ENCODE measurements at places on chromosomes 16 and 17.

DNA sequence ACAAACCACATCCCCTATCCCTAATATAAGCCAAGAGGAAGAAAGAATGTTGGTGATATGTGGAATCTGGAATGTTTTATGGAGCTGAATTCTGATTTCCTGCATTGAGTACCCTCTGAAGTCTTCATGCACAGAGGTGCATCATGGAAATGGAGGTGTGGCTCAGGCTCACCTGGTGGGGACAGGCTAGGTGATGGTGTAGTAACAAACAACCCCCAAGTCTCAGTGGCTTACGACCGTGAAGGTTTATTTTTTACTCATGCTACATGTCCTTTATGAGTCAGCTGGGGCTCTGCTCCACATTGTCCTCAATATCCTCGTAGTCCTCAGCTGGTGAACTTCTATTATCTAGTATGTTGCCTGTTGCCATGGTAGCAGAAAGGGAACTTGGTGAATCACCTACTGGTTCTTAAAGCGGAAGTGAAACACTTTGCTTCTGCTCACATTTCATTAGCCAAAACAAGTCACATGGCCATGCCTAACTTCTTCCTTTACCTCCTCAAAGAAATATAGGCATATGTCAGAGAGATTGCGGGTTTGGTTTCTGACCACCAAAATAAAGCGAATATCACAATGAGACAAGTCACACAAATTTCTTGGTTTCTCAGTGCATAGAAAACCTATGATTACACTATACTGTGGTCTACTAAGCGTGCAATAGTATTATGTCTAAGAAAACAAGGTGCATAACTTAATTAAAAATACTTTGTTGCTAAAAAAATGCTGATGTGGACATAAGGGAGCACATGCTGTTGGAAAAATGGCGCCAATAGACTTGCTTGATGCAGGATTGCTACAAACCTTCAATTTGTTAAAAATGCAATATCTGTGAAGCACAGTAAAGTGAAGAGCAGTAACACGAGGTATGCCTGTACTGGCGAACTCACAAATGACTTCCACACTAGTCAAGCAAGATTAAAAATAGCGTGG lies at the start of gene PMFBP1:
PMFBP1 (minus strand) TSS at position 51 of the 930 bp plus-strand sequence. CDS start 947 bp downstream, outside the sequence.
- peak; percentile 22 for DNase-seq

DNA sequence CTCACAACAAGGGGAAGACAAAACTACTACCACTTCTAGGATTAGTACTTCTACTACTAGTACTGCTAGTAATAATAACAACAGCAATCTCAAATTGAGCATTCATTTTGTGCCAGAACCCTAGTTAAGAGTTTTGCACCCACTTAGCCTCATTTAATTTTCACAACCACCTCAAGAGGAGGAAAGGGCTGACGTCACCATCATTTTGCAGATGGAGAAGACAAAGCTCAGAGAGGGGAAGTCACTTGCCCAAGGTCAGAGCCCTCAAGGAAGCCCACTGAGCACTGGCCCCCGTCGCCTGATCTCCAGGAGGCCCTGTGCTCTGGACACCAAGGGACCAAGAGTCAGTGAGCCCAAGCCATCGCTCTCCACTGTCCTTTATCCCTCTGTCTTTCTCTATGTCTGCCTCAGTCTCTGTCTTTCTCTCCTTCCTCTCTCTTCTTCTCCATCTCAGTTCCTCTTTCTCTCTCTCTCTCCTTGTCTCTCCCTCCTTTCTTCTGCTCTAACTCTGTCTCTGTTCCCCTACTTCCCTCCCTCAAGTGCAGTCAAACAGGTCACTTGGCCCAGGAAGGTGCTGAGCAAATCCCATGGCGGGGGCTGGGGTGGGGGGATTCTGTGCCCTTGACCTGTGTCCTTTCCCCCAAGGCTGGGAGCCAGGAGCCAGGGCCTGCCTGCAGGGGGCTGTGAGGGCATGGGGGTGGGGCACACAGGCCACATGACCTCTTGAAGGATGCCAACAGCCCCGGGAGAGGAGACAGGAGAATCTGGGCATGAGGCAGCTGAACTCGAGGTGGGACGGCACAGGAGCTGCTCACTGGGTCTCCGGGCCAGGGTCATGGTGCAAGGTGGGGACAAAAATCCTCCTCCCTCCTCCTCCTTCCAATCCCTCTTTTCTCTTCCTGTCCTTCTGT lies 11.2 kb upstream of the NGFR start:
- DNase-seq = no peak

- no peak for DNase-seq
These were observed 6.6 kb downstream of the MYH8 start for GRCh38 chr17:10415161-10415560.

DNA sequence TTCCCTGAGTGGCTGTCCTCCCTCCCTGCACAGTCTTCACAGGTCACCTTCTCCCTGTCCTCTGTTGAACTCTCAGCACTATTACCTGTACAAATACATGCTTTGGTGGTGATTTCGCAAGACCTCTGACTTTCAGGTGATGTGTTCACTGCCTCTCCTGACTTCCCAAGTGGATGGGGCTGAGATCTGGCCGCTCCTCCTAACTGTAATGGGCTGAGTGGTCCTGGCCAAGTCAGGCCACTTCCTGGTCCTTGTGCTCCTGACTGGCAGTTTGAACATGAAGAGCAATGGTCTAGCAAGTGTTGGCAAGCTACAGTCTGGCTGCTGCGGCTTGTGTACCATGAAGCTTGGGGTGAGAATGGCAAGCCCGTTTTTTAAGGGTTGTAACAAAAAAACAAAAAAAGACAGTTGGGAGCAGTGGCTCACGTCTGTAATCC lies 11.7 kb upstream of the TMED6 start:
- no peak for DNase-seq

GRCh38 chr16:17333229-17333628 lies 137.5 kb downstream of the XYLT1 start:
- DNase-seq = no peak

DNA sequence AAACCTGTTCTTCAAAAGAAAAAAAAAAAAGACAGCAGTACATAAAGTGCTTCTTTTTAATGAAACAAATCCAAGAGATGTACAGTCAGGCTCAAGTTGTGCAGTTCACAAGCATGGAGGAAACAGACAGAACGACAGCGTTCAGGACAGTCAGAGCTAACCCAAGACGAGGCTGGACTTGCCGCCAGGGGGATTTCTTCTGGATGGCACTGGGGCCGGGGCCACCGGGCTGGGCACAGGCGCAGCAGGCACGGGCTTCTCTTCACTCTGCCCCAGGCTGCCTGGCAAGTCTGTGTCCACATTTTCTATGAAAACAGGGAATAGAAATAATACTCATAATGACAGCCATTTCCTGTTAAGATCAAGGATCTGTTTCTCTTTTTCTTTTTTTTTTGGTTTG lies 4.4 kb upstream of the NT5C start:
- DNase-seq = no peak

- DNase-seq = no peak
These were observed 52.5 kb downstream of the CNOT1 start for GRCh38 chr16:58577141-58577540.

DNA sequence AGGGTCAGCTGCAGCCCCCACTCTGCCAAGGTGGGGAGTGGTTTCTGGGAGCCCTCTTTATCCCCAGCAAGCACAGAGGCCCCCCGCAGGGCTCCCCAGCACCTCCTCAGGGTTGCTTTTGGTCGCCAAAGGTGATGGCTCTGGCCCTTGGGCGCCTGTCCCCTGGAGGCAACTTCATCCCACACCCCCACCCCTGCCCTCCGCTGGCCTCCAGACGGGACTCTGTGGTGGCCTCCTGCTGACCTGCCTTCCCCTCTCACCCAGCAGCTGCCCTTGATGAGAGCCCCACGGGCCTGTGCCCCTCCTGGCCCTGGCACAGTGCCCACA lies 7.8 kb upstream of the RHOT2 start:
- no peak for DNase-seq

DNA sequence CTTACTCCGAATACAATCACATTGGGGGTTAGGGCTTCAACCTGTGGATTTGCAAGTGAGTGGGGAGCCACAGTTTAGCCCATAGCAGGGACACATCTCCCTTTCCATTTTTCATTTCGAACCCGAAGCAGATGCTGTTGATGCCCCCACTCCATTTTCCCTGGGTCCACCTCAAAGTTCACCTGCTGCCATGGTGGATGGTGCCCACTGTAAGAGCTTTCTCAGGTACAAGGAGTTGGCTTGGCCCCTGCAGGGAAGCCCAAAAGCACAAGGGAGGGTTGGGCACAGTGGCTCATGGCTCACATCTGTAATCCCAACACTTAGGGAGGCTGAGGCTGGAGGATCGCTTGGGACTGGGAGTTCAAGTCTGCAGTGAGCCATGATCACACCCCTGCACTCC lies 51.8 kb downstream of the SNX20 start:
- no peak for DNase-seq

DNA sequence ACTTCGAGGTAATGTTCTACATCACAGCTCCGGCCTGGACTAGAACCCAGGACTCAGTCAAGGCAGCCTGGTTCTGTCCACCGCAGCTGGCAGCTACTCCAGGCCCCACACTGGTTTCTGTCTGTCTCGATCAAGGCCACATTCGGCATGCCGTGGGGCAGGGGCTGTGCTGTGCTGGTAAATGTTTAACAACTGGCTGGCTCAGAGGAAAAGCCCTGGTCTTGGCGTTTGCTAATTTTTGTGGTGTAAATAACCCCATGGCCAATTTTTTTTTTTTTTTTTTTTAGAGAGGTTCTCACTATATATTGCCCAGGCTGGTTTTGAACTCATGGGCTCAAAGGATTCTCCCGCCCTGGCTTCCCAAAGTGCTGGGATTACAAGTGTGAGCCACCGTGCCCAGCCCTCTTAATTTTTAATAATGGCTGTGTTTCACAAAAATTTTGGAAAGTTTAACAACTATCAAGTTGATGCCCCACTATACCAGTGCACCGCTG lies 328 bp upstream of the DRC7 start:
- DNase-seq = no peak

DNA sequence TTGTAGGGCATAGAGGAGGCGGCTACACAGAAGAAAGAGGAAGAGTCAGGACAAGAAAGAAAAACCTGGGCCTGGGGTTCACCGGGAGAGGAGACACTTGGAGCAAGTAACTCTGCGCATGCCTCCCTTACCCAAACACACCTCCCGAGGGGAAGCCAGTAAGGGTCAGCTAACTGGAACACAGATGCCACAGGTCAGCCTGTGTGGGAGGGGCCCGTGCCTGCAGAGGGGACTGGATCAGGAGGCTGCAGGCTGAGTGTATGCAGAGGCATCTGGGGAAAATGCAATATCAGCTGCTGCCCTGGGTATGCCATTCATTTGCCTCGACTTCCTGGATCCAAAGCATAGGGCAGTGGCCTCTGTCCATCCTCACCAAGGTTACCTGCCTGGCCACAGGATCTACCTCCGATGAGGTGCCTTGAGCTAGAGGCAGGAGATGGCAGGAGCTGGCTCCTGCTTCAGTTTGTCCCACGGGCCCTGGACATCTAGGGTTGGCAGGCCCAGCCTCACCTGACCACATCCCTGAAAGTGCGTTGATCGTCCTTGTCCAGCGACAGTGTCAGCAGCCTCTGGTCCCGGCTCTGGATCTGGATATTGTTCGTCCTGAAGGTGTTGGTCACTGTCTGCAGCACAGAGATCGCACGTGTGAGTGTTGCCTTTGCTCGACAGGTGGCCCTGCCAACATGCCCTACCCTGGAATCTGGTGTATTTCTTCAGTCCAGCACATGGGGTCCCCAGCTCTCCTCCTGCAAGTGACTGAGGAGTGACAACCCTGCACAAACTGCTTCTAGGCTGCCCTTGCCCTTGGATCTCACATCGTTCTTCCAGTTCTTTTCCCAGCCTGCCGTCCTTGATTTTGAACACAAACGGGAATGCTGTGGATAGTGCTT lies 4.6 kb upstream of the MFSD6L start:
- DNase-seq = no peak

GRCh38 chr16:70568601-70569237 lies 45.1 kb downstream of the SF3B3 start:
- DNase-seq = no peak

DNA sequence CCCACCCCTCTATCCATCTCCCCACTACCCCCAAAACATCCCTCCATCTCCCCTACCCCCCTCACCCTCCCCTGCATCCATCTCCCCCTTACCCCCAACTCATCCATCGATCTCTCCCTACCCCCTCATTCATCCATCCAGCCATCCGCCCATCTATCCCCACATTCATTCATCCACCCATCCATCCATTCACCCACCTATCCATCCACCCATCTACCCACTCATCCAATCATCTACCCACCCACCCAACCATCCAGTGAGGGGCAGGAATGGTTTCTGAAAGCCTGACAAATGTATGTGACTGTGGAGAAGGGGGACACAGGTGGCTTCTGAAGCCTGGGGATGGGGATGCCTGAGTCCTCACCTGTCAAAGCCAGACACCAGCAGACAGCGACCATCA lies 8.8 kb upstream of the PAM16 start:
- no peak for DNase-seq

GRCh38 chr17:43051969-43052368 lies 26.9 kb downstream of the RND2 start:
- DNase-seq = no peak

DNA sequence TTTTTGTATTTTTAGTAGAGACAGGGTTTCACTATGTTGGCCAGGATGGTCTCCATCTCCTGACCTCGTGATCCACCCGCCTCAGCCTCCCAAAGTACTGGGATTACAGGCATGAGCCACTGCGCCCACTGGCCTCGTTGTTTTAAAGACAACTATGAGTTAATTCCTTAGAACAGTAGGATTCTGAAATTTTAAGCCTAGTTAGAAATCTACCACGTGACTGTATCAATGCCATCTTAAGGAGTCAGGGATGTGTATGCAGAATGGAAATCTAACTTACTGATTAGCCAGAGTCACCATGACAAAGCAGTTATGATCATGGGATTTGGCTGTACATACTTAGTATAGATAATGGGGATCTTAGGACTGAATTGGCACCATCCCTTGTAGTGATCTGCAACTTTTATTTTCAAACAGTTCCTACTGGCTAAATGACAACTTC lies 2.8 kb downstream of the CEP20 start:
- DNase-seq = no peak
